ENCODE measurements at places on chromosomes 5 and 9. TPM values are rescaled to one million over a fixed set of nuclear protein-coding genes. Genes with fewer than 3 reads are reported as not detected.

- DNase-seq: no peak
Observed at GRCh38 chr5:13944560-13945199, at the start of gene DNAH5. TSS of gene DNAH5 (minus strand) at chr5:13944688. CDS start at chr5:13944438, 250 bp downstream.

- DNase-seq: no peak
Observed at GRCh38 chr5:176900780-176901204, 1.6 kb upstream of the HK3 start.

GRCh38 chr5:72709341-72709740 lies 107.1 kb upstream of the TNPO1 start:
- DNase-seq: no peak

DNA sequence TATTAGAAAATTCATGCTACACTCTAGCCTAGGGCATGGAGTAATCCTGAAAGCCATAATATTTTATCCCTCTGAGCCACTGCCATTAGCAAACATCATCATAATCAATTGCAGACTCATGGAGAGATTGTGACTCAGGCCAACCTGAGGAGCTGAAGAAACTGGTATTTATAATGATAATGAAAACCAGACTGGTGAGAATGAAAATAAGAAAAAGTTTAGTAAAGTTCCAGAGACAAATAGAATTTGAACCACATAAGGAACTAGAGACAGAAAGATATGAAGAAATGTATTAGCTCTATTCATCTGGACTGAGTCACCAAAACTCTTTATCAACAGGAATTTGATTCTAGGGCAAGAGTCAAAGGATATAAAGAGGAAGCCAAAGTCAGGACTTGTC lies 158.7 kb downstream of the DRD1 start:
- peak; percentile 48 for DNase-seq

- no peak for DNase-seq
Observed at GRCh38 chr5:135571066-135571609, 7.7 kb downstream of the CXCL14 start.

- no peak for DNase-seq
Observed at GRCh38 chr9:19199012-19199411, 31.5 kb upstream of the DENND4C start.

DNA sequence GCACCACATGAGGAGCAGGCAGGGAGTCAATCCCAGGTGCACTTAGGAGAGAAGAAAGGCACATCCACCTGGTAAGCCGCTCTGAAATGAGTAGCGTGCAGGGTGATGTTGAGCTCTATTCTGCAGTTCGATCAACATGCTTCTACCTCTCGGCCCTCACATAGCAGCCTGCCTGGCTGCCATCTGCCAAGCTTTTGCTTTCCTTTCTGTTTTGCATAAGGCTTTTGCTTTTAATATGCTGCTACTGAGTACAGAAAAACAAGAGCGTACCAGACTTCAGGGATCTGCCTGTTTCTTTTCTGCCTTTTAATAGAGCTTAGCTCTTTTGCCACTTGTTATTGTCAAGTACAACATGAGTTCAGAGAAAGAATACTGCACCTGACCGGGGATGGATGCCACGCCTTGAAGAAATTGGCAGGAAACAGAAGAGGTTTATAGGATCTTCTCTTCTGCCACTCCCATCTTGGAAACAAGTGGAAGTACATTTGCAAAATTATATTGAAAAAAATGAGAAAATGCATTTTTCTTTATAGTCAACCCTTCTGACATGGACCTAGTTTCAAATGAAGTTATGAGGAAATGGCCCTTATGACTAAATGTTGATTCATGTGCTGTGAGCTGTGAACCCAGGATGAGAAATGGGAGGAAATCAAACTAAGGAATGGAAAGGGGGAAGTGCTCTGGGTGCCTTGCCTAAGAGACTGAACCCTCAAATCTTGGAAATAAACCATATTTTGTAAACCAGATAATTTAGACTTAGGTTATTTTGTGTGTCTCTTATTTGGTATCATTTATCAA lies 4.0 kb upstream of the FCHO2 start:
- DNase-seq: peak; percentile 20

GRCh38 chr9:35656348-35656747 lies 1.5 kb downstream of the RMRP start:
- DNase-seq: no peak

- no peak for DNase-seq
Observed at GRCh38 chr9:120481248-120481647, 98.7 kb downstream of the CDK5RAP2 start.

DNA sequence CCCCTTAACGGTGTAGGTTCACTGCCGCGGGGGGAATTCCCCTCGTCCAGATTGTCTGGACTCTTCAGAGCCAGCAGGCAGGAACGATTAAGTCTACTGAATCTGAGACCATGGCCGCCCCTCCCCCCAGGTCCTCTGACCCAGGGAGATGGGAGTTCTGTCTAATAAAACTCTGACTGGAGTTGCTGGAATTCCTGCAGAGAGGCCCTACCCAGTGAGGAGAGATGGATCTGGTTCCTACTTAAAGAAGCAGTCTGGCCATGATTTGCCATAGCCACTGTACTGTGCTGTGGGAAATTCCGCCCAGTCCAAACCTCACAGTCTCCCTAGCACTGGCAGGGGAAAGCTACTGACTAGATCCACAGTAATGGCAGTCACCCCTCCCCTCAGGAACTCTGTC lies 237.7 kb upstream of the RASA1 start:
- DNase-seq: no peak

- DNase-seq: no peak
Observed at GRCh38 chr9:35690294-35690613, 529 bp upstream of the TPM2 start.

- DNase-seq: no peak
Observed at GRCh38 chr5:146188358-146188757, 5.9 kb upstream of the LARS1 start.

DNA sequence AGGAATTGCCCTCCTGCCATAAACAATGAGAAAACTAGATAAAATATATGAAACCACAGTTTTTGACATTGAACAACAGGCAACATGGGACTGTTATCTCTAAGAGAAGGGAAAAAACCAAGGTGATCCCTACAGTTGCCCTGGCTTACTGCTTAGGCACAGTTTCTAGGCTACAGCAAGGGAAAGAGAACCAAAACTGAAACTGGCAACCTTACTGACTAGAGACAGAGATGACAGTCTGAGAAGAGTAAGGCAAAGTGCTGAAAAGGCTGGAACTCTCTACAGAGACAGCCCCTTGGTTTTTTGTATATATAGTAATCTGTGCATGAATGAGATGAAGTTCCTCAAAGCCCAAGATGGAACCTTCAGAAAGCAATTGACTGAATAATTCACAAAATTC lies 36.2 kb upstream of the REEP2 start:
- no peak for DNase-seq

DNA sequence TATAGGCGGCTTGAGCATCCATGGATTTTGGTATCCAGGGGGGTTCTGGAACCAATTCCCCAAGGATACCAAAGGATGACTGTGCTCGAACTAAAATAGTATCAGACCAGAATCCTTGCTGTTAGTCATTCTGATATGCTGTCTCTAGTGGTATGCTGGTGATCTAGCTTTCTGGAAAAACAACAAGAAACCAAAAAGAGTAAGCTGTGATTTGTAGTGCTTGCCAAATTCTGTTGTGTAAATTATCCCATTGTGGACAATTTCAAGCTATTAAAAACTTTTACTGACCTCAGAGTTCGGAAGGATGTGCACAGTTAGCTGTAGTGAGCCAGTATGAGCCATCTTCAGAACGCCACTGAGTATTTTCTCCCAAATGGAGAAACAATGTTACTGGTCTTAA lies 99.0 kb upstream of the FBN2 start:
- DNase-seq: no peak

GRCh38 chr9:109442716-109443115 lies 55.4 kb downstream of the PTPN3 start:
- no peak for DNase-seq

DNA sequence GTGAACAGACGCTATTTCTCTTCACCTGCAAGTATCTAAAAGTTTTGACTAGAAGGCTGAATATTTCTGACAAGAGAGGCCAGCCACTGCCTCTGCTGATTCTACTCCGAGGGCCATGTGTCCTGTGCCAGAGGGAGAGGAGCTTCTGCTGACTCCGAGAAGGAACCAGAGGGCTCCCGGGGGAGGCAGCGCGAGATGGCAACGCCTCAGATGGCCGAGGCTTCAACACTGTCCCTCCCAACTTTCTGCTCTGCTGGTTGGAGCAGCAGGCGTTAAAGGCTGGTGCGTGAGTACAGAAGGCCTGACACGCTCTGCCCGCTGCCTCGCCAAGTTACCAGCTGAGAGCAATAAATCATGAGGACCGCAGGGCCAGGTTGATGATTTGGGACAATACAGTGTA lies 178.8 kb downstream of the GAPVD1 start:
- no peak for DNase-seq

- DNase-seq: no peak
Observed at GRCh38 chr5:36691226-36691625, 84.8 kb downstream of the SLC1A3 start.

- DNase-seq: no peak
Observed at GRCh38 chr9:100455470-100455869, 17.5 kb upstream of the TMEFF1 start.

DNA sequence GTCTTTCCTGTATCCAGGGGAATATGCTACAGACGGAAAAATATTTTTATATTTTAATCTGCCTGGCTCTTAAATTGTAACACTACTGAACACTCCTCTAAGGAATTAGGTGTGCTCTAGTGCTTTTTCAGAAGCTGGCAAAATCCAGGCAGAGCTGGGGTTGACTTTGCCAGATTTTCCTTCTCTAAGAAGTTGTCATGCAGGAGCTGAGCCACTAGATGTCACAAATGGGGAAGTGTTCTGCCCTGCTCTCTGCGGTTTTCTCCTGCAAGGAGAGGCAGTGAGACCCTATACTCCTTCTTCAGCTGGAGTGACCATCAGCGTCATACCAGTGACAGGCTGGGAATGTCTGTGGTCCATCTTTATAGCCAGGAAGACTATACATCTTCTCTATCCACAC lies 112.5 kb downstream of the HAPLN1 start:
- peak; percentile 65 for DNase-seq

The TAF11L8 gene
- not detected for total RNA-seq

The B4GALT1 gene
- total RNA-seq: 16.9 TPM

The TNFSF15 gene
- total RNA-seq: 5.2 TPM

The ADAMTS13 gene
- 0.39 TPM for total RNA-seq

The EGFLAM gene
- total RNA-seq: not detected

The NMUR2 gene
- total RNA-seq: 20.6 TPM

The ZCCHC10 gene
- total RNA-seq: 22.9 TPM

The HRH2 gene
- not detected for total RNA-seq

The IFNB1 gene
- total RNA-seq: not detected

The PALM2AKAP2 gene
- total RNA-seq: not detected

The CMBL gene
- total RNA-seq: 12.9 TPM
